ENCODE measurements at places on chromosomes 5 and 9.

- DNase-seq: no peak
These were observed 455.8 kb upstream of the PTGER4 start for GRCh38 chr5:40223884-40224402.

- no peak for DNase-seq
These were observed 38.6 kb upstream of the GGTA1 start for GRCh38 chr9:121538221-121538620.

GRCh38 chr5:77016962-77017361 is 13.2 kb upstream of the AGGF1 start:
- DNase-seq: no peak

DNA sequence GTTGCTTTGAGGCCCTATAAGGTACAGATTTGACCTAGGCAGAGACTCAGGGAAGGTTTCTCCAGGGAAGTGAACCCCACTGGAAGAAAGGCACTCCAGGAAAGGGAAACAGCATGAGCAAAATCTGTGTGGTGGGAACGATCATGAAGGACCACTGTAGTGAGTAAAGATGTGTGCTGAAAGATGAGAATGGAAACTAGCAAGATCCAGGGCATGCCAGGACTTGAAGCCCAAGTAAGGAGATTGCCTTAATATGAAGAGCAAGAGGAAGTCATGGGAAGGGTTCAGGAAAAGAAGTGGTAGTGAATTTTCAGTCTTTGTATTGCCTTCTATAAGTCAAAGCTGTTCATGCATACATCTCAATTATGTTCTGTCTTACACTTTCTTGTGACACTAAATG is 55.2 kb upstream of the SLIT3 start:
- no peak for DNase-seq

DNA sequence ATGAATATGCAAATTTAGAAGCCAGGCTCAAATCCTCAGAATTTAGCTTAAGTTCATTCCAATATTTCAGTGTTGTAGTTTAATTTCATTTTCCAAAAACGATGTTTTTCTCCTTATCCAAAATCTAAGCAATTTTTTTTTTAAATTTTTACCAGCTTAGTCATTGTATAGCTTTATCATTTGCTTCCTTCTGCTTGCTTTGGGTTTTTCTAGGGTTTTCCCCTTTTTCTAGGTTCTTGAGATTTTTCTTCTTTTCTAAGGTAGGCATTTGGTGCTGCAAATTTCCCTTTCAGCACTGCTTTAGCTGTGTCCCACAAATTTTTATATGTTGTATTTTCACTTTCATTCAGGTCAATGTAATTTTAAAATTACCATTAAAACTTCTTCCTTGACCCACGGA is 34.4 kb upstream of the CCDC112 start:
- no peak for DNase-seq

GRCh38 chr5:13745508-13745907 is 199.0 kb downstream of the DNAH5 start:
- DNase-seq: no peak

DNA sequence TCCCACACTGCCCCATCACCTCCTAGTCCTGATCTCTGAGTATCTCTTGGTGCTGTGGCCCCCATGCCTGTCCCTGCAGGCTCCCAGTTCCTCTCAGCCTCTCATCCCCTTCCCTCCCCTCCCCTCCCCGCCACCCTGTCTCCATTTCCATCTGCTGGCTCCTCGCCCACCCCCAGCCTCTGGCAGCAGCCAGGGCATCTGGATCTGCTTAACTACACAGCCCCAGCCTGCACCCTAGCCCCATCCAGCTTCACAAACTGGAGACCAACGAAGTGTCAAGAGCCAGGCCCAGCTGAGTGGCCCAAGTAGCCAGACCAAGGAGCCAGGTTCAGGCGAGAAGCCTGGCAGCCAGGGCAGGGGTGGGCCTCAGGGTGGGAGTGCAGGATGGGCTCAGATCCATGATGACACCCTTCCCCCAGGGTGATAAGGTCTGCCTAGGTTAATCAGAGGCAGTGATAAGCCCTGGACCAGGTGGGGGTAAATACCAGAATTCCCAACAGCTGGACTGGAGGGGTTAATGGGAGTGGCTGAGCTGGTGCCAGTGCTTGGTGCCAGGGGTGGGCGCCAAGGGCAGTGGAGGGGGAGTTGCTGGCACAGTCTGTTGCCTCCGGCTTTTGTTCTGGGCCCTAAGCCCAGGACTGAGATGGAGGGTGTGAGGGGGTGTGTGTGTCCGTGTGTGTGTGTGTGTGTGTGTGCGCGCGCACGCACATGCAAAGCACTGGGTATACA is 2.5 kb downstream of the IL11RA start:
- DNase-seq: no peak

DNA sequence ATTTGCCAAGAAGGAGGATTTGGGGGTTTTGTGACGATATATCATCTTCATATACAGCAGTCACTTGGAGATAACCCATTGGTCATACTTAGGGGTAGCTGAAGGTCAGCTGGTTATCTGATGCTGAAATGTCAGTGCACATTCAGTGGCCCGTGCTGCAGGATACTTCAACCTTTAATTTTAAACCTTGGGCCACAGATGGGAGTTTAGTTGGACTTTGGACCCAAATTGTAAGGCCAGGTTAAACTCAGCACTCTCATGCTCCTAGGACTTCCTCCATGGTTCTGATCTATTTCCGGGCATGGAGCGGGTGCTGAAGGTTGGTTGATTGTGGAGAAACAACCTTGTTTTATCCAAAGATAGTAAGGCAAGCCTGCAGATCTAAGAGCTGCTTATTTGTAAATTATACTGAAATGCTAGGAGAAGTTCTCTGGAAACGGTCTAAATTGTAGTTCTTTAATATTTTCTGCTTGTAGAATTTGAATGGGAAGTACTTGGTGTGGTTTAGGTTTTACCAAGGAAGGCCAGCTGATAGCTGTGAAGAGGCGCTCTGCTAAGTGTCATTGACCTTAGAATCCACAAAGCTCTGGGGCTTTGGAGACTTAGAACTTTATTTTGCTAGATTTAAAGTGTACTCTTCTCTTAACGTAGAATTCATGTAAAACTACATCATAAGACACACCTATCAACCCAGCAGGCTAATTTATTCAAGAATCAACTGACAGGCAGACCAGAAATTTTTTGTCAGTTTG is 38.6 kb downstream of the SLC44A1 start:
- no peak for DNase-seq

GRCh38 chr5:55456216-55456895 is 78.4 kb downstream of the PLPP1 start:
- no peak for DNase-seq

GRCh38 chr9:107020040-107020530 is 157.1 kb downstream of the ZNF462 start:
- no peak for DNase-seq

DNA sequence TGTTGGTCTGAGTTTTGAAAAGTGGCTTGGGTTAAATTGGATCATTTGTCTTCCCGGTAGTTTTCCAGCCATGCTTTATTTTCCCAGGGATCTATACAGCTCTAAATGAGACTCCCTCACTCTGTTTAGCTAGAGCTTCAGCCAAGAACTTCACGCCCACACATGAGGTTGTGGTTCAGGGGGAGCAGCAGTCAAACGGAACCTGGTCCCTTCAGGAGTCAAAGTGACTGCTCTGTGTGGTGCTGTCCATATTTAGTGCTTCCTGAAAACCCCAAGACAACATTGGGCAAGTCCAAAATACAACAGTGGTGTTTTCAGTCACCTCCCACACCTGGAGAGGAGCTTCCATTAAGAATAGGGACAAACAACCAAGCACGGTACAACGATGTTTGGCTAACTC is 90.5 kb downstream of the ANKH start:
- DNase-seq: no peak

DNA sequence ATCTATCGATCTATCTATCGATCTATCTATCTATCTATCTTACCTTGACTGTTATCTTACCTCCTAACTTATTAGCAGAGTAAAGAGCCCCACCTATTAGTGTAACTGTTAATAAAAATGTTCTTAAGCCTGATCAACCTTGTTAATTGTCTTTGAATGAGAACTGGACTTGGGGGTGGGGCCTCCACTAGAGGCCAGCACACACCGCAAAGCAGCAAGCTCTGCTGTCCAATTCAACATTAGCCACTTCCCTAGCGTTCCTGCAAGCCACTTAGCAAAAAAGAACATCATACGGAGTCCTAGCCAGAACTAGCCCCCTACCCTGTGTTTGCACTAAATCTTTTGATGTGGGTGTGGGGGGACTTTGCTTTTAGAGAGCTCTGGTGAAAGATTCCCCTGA is 515.8 kb downstream of the KDM4C start:
- no peak for DNase-seq

GRCh38 chr5:61534481-61535267 is 202.6 kb downstream of the ZSWIM6 start:
- DNase-seq: no peak

GRCh38 chr9:115208501-115208900 is 90.5 kb upstream of the TNC start:
- DNase-seq: no peak

DNA sequence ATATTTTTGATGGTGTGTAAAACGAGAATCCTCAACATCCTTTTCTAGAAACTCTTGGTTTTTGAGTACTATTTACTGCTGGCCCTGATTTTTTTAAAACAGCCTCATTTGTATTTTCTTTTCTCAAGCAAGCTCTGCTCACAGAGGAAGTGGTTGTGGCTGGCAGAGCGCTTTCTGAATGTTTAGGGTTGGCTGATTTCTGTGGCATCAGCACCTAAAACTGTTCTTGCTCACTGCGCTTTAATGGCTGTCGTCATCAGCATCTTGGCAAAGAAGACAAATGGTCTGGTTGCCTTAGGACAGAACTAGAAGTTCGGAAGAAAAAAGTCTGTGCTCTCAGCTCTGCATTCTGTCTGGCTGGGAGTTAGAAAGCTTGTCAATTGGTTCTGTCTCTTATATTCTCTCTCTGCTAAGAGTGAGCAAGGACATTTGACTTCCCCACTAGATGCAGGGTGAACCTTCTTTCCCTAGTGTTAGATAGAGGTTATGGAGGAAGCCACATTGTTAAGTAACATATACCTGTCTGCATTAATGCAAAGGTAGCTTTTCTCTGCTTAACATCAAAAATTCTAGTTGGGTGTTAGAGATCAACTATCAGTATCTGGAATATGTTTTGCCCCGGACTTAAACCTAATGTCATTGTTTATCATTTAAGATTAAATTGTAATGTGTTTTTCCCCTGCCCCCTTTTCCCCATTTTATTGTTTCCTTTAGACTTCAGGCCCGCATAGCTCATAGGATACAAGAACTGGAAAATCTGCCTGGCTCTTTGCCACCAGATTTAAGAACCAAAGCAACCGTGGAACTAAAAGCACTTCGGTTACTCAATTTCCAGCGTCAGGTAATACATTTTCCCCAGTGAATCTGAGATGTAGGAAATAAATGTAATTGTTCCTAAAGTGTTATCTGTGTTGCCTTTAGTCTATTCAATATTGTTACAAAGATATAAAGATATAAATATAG is 39.0 kb downstream of the SMARCA2 start:
- DNase-seq: no peak
